ENCODE measurements at places on chromosomes 3 and 15.

DNA sequence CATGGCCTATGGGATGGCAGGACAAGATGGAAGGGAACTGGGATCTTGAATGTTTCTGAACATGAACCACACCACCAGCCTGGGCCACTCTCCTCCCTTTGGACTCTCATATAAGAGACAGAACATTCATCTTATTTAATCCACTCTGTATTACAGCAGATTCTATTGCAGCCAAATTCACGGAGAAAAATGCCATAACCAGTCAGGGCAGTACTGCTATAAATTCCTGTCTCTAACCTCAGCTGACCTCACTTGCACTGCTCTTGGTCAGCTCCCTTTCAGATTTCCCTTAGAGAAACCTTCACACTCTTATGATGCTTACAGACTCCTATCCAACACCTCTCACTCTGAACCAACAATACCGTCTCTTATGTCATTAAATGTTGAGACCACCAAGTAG is 101.4 kb downstream of the RYK start:
- DNase-seq = peak; percentile 24

GRCh38 chr3:133377396-133377795 is 22.5 kb upstream of the BFSP2 start:
- DNase-seq = peak; percentile 77

DNA sequence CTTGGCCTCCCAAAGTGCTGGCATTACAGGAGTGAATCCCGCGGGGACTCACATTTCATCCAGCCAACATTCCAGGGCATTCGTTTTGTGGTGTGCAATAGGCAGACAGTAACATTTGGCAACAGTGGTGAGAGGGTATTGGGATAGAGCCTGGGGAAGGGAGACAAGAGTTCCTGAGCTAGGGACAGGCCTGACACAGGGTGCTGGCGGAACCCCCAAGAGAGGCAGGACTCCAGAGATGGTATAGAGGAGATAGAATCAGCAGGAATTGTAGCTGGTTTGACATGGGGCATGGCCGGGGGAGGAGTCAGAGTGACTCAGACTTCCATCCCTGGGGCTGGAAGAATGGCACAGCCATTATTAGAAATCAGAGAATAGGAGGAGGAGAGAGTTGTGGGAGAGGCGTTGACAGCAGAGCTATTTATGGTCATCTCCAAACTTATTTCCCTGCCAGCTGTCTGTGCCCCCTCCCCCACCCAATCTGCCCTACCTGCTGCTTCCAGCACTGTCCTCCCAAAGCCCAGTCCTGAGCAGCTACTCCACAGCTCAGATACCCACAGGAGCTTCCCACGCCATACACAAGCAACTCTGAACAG is 4.4 kb upstream of the IDH2 start:
- peak; percentile 83 for DNase-seq

GRCh38 chr3:9736831-9737230 is 5.3 kb downstream of the BRPF1 start:
- DNase-seq = no peak

DNA sequence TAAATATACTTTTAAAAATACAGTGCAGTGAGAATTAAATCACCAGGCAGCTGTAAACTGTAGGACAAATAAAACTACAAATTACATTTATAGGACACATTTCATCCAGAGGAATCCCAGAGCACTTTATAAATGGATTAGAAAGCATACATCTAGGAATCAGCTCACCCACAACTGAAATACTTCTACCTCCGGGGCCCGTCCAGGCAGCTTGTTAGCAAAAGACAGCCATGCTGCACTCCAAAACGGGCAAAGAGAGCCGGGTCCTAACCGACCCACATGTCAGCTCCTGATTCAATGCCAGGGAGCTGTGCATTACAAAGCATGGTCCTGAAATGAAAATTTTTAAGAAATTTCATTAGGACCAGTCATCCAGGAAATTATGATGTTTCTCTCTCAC is 234.1 kb downstream of the CBLB start:
- DNase-seq = no peak

GRCh38 chr3:169880576-169881250 is 11.0 kb upstream of the LRRC31 start:
- DNase-seq = no peak

DNA sequence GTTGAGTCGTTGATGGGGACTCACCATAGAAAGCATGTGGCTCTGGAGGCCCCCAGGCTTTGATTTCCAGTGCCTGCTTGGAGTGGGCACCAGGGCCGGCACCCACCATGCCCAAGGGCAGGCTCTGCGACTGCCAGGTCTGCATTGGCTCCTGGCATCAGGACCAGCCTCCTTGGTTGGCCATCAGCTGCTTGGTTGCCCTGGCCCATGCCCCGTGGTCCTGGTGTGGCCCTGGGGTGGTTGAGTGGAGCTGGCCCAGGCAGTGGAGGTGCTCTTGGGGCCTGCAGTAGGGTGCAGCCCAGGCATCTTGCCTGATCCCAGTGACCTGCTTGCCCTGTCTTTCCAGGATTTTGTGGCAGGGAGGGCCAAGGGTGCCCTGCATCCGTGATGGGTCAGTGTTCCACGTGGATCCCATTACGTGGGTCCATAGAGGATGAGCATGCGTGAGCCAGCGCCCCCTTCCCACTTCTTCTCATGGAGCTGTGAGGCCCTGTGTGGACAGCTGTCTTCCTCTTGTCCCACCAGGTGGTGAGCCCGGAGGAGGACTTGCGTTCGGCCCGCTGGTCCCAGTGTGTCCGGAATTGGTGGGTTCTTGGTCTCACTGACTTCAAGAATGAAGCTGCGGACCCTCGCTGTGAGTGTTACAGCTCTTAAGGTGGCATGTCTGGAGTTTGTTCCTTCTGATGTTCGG is 187.0 kb downstream of the UBE3A start:
- no peak for DNase-seq

- peak; percentile 64 for DNase-seq
Measured at GRCh38 chr3:100928638-100929428, 64.4 kb downstream of the ABI3BP start.
